Osteocyte (in vitro differentiated cells): ENCODE measurements at places on chromosomes 12 and 14. TPM values are rescaled to one million over a fixed set of nuclear protein-coding genes. Genes with fewer than 3 reads are reported as not detected.

The PDE3A gene
- 27.8 TPM in 2 replicates for total RNA-seq

- no peak for DNase-seq
These were observed 63.9 kb upstream of the GALNT9 start for GRCh38 chr12:132393245-132393795.

DNA sequence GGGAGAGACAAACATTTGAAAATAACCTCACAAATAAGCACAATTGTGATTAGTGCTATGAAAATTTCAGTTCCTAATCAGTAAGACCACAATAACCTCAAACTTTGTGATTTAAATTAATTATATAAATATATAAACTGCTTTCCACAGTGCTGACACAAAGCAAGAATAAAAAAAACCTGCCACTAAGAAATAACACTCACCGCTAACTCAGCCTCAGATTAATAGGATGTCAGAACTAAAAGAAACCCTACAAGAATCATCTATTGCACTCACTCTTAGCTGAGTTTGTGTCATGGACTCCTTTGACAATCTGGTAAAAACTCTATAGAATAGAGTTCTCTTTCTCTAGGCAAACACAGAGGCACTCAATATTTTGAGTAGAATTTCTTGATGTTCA, 68.4 kb downstream of the SLC41A2 start:
- DNase-seq, result no peak

DNA sequence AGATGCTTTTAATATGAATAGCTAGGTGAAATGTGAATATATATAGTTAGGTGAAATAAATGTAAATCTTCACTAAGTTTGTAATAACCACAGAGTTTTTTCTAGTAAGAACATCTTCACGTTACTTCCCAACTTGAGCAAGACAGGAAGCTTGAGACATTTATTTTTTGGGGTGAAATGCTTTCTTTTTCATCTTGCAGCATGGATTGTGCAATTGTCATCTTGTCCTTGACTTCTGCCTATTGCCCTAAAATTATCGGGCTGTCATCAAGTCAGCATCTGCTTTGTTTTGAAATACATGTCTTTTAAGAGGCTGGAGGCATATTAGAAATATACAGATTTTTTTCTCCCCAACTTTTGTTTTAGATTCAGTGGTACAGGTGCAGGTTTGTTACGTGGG, 433.9 kb downstream of the PCNX1 start:
- DNase-seq, result no peak

GRCh38 chr12:32467959-32468863, 68.9 kb downstream of the FGD4 start:
- no peak for DNase-seq

GRCh38 chr12:15044471-15044870, 71.6 kb downstream of the PDE6H start:
- no peak for DNase-seq
